ENCODE measurements at places on chromosomes 6 and 20.

DNA sequence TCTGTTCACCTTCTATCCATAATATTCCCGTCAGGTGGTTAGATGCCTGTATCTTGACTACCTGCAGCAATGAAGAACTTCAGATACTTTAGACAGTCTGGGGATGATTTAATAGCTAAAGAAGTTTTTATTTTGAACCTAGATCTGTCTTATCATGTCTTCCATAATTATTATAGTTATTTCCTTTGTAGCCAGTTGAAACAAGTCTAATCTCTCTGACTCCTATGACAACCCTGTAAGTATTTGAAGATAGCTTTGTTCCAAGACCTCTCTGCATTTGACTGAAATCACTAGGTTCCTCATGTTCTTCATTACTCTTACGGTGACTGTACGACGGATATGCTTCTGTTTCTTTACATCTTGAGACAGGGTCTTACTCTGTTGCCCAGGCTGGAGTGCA lies 316.6 kb upstream of the BMP2 start:
- no peak for DNase-seq

DNA sequence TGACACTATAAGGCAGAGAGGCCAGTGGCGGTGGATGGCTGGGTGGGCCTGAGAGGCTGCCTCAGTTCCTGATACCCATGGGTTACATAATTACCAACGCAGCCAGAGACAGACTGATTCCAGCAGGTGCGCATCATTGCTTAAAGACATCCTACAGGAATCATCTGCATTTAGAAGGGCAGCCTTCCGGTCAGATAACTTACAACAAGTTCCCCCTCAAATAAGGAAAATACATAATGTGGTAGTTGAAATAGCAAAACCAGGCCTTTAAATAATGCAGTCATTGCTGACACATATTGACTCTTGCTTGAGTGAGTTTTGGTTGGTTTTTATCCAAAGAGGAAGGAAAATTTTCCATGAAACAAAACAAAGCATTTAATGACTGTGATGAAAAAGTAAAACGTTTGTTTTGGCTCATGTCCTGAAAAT lies 81.9 kb downstream of the SIM1 start:
- no peak for DNase-seq

DNA sequence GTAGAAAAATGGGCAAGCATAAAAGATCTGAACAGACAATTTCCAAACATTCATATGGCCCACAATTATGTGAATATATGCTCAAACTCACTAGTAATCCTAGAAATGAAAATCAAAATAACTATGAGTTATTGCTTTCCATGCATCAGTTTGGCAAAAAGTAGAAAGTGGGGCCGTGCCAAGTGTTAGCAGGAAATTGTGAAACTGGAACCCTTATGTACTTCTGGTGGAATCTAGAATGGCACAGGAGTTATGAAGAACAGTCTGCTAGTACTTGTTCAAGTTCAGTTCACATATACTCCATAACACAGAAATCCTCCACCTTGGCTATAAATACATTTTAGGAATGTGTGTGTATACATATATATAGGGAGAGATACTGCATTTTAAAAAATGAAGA lies 89.8 kb downstream of the EYA2 start:
- no peak for DNase-seq

- DNase-seq: no peak
Observed at GRCh38 chr20:33320006-33320405, 37.0 kb downstream of the BPIFB1 start.

DNA sequence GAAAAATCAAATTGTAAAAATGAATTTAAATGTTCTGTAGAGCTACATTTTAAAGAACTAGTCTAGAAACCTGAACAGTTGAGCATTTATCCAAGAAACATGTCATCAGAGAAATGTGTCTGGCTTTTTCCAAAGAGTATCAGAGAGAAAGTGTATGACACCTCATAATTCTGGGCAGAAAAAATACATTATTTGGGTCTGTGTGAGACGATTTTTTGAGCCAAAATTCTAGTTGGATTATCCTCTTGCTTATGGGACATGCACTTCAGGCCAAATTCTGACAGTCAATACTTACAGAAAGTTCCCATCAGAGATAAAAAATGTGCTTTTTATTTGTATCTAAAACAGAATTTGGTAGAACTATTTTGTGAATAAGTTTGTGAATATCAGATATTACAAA lies 1242.7 kb downstream of the EPHA7 start:
- DNase-seq: no peak
